Aorta (tissue), 5 donors: ENCODE measurements at places on chromosomes 11 and 22. TPM values are rescaled to one million over a fixed set of nuclear protein-coding genes. Genes with fewer than 3 reads are reported as not detected.

- peak; percentile 28 for DNase-seq
Observed at GRCh38 chr11:116532066-116532465, 240.7 kb downstream of the BUD13 start.

DNA sequence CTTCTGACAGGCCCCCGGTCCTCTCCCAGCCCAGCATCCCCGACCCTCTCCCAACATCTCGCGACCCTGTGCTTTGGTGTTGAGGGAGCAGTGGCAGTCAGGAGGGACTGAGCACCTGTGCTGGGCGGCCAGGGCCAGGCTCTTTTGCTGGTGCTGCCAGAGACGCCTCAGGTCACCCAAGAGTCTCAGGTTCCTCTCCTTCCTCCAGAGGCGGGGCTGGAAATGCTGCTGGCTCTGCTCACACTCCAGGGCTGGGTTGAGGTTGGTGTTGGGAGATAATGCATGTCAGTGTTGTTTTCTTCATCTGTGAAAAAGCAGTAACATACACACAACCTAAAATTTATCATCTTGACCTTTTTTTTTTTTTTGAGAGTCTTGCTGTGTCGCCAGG, 1.2 kb upstream of the IGLL1 start:
- peak; percentile 20 for DNase-seq

The CKAP5 gene
- 59.6 TPM for total RNA-seq

The MISFA gene
- 1.8 TPM for total RNA-seq

The PEX16 gene
- total RNA-seq = 26.9 TPM

GRCh38 chr11:123298488-123299447, 103.7 kb upstream of the CLMP start:
- no peak for DNase-seq

The MS4A15 gene
- not detected for total RNA-seq

DNA sequence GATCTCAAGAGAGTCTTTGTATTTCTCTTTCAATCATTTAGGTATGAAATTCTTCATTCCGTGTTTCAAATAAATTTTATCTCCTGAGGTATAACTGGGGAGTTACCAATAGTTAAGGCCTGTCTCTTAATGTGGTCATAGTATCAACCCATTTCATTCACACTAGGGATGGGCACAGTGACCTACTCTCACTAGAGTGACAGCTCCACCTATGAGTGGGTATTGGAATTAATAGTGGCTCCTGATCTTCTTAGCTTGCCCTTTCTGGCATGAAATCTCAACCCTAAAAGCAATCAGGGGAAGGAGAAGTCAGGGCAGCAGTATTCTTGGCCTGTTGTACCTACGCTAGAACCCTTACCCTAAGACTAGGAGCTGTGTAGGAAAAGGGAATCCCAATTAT, 507.7 kb downstream of the FAM181B start:
- no peak for DNase-seq

GRCh38 chr11:3836903-3837302, 3.9 kb downstream of the RHOG start:
- peak; percentile 79 for DNase-seq

DNA sequence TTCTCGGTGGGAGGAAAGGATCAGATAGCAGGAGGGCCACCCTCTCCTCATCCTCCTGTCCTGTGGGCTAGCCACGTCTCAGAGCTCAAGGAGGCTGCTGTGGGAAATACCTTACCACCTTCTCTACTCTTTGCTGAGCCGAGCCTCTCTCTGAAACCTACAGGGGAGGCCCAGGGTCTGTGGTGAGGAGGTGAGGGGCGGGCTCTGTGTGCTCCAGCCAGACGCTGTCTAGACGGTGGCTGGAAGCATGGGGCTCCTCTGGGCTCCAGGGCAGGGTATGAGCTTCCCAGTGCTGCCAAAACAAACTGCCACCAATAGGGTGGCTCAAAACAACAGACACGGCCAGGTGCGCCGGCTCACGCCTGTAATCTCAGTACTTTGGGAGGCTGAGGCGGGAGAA, 5.5 kb upstream of the TMPRSS6 start:
- DNase-seq = no peak

DNA sequence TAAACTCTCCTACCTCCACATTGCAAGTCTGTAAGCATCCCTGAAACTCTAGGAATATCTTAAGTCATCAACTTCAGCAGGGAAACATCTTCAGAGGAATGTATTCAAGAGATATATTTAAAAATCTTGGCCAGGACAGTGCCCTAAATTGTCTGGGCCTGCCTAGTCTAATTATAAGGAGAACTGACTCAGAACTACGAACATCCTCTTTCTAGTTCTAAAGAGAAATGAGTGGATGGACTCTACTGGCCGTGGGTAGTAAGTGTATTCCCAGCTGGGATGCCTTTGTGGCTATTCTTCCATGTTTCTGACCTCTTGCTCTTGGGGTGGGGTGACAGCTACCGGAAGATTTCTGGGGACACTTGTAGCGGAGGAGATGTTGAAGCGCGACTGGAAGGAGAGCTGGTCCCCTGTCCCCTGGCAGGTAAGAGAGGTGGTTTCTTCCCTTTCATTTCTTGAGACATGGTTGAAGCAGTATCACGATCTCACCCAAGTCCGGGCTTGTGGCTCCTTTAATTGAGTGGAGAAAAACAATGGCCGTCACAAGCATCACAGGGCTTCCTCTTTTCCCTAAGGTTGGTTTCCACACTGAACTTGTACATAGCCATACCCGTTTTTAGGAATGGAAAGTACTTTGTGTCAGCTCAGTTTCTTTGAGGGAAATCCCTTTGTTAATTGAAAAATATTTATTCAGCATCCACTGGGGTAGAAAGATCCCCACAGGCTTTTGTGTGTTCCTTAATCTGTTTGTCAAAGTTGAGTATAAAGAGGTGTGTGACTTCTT, 97.7 kb upstream of the SORL1-AS1 start:
- no peak for DNase-seq

DNA sequence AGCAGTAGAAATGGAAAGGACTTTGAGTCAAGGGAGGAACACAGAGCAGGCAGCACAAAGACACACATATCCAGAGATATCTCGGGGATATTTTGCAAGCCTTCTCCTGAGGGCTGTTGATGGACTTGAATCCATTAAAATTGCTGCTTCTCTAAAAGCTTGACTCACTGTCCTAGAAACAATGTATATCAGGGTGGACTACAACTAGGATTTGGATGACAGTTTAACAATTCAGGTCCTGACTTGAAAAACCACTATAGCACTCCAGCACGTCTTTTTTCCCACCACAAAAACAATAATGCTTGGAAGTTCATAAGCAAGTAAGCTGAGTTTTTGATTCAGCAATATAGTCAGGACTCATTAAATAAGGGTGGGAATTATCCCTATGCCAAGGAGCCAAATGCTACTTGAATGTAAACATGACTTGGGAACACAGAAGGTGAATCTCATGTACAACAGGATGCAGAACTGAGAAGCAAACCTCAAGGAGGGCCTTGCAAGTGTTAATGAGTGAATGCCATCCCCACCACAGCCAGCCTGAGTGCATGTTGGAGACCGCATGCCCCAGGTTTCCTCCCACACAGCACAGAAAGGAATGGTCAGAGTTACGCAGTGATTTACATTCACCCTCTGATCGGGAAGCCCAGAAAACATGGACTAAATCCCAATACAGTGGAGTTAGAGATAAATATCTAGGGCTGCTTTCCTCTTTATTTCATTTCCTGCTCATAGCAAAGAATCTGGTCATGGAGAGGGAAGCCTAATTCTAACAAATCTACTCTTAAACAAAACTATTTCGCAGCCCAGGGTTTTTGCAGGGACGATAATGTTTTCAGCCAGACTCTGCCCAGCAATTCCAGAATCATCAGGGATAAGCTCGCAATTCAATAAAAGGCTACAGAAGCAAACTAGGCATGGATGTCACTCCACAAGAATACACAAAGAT, 98.4 kb upstream of the OR9G4 start:
- no peak for DNase-seq

GRCh38 chr22:20191000-20191515, 40.2 kb upstream of the CCDC188 start:
- no peak for DNase-seq
